ENCODE measurements at places on chromosomes 3 and 15. TPM values are rescaled to one million over a fixed set of nuclear protein-coding genes. Genes with fewer than 3 reads are reported as not detected.
A peak's percentile ranks its signal among the peaks of the same experiment; 100 is the strongest.

DNA sequence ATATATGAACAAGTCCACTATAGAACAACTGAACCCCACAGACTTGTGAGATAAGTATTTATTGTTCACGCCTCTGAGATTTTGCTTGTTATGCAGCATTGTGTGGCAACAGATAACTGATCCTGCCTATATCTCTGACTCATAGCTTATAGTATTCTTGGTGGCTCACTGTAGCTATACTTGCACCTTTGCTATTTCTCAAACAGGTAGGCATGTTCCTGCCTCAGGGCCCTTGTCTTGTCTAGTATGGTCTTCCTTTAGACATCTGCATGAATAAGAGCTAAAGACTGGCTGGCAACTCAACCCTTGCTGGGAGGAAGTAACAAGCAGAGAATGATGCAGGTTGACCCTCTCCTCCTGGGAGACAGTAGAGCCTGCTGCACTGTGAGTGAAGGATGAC is 256.1 kb downstream of the CHST2 start:
- no peaks in the 10 kb centered on the region for H3K36me3 ChIP-seq
- H3K4me1 ChIP-seq: peaks cover 6% of the 10 kb centered on the region
- H3K27ac ChIP-seq: no peak overlapping the region
- no peaks in the 10 kb centered on the region for H3K27me3 ChIP-seq

GRCh38 chr3:66419036-66419435 is 81.8 kb downstream of the LRIG1 start:
- H3K4me3 ChIP-seq: no peak overlapping the region
- no peak for DNase-seq
- peak overlapping the region; percentile 30 for H3K27ac ChIP-seq
- no peaks in the 10 kb centered on the region for H3K27me3 ChIP-seq
- peaks cover 29% of the 10 kb centered on the region for H3K36me3 ChIP-seq
- no peaks in the 10 kb centered on the region for H3K4me1 ChIP-seq

GRCh38 chr3:192831111-192831644 is 86.5 kb downstream of the MB21D2 start:
- H3K4me3 ChIP-seq: peak overlapping the region; percentile 73
- H3K36me3 ChIP-seq: peaks cover 3% of the 10 kb centered on the region
- H3K27ac ChIP-seq: peak overlapping the region; percentile 86
- peak; percentile 28 for DNase-seq
- peaks cover 5% of the 10 kb centered on the region for H3K27me3 ChIP-seq

GRCh38 chr3:136186344-136186743 is 9.8 kb downstream of the MSL2 start:
- H3K27ac ChIP-seq: no peak overlapping the region
- H3K4me3 ChIP-seq: peak overlapping the region; percentile 36
- peaks cover 89% of the 10 kb centered on the region for H3K4me1 ChIP-seq
- DNase-seq: no peak
- H3K36me3 ChIP-seq: no peaks in the 10 kb centered on the region
- H3K27me3 ChIP-seq: no peaks in the 10 kb centered on the region

DNA sequence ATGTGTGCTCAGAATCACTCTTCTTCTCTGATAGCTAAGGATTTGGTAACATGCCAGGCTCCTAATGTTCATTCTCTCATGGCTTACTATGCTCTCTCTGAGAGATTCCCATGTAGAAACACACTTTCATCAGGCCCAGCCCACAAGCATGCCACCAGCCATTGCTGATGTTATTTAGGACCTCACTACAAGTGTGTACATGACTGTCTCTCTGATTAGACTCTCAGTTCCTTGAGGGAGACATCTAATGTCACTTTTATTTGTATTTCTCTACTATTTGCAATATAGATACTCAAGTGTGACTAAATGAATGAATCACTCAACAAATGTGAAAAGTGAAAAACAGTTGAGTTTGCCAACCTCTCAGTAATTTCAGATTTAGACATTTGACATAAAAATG is 84.3 kb upstream of the ARL6 start:
- no peaks in the 10 kb centered on the region for H3K36me3 ChIP-seq
- peaks cover 7% of the 10 kb centered on the region for H3K27me3 ChIP-seq
- no peak overlapping the region for H3K27ac ChIP-seq
- no peak overlapping the region for H3K4me3 ChIP-seq

- DNase-seq: no peak
- no peaks in the 10 kb centered on the region for H3K27me3 ChIP-seq
- peaks cover 23% of the 10 kb centered on the region for H3K4me1 ChIP-seq
- H3K27ac ChIP-seq: no peak overlapping the region
- H3K4me3 ChIP-seq: no peak overlapping the region
- H3K36me3 ChIP-seq: no peaks in the 10 kb centered on the region
These were observed 141.4 kb downstream of the TBL1XR1 start for GRCh38 chr3:177055605-177056571.

GRCh38 chr3:105274958-105275357 is 91.8 kb upstream of the ALCAM start:
- H3K27ac ChIP-seq: no peak overlapping the region
- H3K36me3 ChIP-seq: no peaks in the 10 kb centered on the region
- H3K4me3 ChIP-seq: no peak overlapping the region
- H3K27me3 ChIP-seq: peaks cover 7% of the 10 kb centered on the region
- no peak for DNase-seq
- no peaks in the 10 kb centered on the region for H3K4me1 ChIP-seq

DNA sequence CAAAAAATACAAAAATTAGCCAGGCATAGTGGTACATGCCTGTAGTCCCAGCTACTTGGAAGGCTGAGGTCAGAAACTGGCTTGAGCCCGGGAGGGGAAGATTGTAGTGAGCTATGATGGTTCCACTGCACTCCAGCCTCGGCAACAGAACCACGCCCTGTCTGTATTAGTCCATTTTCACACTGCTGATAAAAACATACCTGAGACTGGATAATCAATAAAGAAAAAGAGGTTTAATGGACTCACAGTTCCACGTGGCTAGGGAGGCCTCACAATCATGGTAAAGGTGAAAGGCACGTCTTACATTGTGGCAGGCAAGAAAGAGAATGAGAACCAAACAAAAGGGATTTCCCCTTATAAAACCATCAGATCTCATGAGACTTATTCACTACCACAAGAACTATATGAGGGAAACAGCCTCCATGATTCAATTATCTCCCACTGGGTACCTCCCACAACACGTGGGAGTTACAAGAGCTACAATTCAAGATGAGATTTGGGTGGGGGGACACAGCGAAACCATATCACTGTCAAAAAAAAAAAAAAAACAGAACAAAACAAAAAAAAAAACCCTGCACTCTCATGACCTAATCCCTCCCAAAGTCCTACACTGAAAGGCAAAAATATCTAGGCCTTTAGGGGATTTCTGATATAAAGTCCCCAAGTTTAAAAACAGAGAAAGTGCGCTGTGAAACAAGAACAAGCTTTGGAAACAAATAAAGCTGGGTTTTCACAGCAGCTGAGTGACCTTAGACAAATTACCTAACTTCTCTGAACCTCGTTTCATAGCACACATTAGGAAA is 224.7 kb downstream of the IGSF11 start:
- peaks cover 17% of the 10 kb centered on the region for H3K27me3 ChIP-seq
- no peak overlapping the region for H3K4me3 ChIP-seq
- no peak overlapping the region for H3K27ac ChIP-seq
- peaks cover 16% of the 10 kb centered on the region for H3K4me1 ChIP-seq

- no peak overlapping the region for H3K4me3 ChIP-seq
- no peaks in the 10 kb centered on the region for H3K4me1 ChIP-seq
- H3K36me3 ChIP-seq: no peaks in the 10 kb centered on the region
- H3K27me3 ChIP-seq: no peaks in the 10 kb centered on the region
- no peak for DNase-seq
These were observed 37.1 kb downstream of the ADAMTS9 start for GRCh38 chr3:64650715-64651114.

DNA sequence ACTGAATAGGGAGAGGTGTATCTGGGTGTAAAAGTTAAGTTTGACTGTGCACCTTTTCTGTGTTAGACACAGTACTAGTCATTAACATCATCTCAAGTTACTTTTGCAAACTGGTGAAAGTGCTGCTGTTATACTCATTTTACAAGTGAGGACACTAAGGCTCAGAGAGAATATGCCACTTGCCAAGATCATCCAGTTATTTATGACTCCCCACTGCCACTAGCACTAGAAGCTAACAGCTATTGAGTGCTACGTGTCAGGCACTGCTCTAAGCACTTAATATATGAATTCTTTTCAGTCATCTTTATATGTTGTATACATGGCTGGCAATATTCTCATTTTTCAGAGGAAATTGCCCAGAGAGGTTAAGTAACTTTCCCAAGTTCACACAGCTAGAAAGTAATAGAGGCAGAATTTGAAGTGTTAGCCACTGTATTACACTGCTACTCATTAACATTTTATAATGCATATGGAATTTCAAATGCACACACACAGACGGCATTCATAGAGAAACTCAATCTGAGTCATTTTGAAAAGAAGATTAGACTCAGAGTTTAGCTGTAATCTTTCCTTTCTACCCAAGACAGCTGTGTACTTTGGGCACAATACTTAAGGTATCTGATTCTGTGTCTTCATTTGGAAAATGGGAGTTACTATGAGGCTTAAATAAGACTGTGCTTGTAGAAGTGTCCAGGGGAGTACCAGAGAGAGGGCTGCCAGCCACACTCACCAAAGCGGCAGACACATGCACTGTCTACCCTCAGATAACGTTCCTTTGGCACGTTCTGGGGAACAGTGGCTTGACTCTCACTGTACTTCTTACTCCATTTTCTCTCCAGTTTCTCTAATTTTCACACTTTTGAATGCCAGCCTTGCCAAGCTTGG is 1.3 kb upstream of the MASP1 start:
- H3K4me1 ChIP-seq: peaks cover 13% of the 10 kb centered on the region
- peaks cover 60% of the 10 kb centered on the region for H3K27me3 ChIP-seq
- no peak overlapping the region for H3K4me3 ChIP-seq
- no peak for DNase-seq

DNA sequence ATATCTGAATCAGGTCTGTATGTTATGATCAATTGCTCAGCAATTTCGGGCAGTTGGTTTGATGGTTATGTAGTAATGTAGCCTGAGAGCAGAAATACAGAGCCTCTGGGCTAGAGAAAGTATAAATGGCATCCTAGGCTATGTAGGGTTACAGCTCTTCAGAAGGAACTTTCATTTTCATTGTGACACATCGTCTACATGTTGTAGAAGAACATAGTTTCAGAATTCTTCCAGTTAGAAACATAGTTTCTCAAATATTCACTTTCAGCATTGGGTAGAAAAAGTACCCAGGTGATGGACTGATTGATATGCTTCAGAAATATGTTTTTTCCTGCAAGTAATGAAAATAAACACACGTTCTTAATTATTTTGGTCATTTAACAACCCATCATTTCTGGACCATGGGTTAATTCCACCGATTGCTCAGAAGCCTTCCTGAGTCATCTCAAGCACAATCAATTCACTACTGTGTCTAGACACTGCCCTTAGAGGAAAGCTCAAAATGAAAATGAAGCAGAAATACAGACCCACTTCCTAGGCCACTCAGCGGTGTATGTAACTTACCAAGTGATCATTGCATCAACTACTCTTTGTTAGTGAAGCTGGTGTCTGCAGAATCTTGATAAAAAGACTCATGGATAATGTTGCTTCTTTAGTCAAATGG is 88.8 kb upstream of the TSEN2 start:
- H3K4me1 ChIP-seq: peaks cover 28% of the 10 kb centered on the region
- H3K4me3 ChIP-seq: peak overlapping the region; percentile 58
- peak overlapping the region; percentile 15 for H3K27ac ChIP-seq
- no peaks in the 10 kb centered on the region for H3K36me3 ChIP-seq

DNA sequence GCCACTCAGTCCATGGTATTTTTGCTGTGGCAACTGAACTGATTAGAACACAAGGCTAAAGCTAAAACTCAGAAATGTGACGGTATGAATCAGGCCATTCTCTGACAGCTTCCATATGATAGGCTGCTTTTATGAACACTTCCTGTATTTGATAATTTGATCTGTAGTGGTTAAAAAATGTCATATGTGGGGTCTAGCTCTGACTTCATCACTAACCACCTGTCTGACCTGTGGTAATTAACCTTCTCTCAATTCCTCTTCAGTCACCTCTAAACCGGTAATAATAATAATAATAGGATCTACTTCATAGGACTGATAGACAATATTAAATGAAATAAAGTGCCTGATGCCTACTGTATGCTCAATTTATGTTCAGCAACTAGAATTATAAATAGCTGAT is 223.2 kb downstream of the MBNL1 start:
- no peaks in the 10 kb centered on the region for H3K36me3 ChIP-seq
- H3K4me3 ChIP-seq: no peak overlapping the region
- H3K27me3 ChIP-seq: no peaks in the 10 kb centered on the region

- H3K36me3 ChIP-seq: no peaks in the 10 kb centered on the region
- H3K4me1 ChIP-seq: peaks cover 7% of the 10 kb centered on the region
- no peaks in the 10 kb centered on the region for H3K27me3 ChIP-seq
- no peak for DNase-seq
These were observed 52.4 kb downstream of the SUCNR1 start for GRCh38 chr3:151925876-151926275.

DNA sequence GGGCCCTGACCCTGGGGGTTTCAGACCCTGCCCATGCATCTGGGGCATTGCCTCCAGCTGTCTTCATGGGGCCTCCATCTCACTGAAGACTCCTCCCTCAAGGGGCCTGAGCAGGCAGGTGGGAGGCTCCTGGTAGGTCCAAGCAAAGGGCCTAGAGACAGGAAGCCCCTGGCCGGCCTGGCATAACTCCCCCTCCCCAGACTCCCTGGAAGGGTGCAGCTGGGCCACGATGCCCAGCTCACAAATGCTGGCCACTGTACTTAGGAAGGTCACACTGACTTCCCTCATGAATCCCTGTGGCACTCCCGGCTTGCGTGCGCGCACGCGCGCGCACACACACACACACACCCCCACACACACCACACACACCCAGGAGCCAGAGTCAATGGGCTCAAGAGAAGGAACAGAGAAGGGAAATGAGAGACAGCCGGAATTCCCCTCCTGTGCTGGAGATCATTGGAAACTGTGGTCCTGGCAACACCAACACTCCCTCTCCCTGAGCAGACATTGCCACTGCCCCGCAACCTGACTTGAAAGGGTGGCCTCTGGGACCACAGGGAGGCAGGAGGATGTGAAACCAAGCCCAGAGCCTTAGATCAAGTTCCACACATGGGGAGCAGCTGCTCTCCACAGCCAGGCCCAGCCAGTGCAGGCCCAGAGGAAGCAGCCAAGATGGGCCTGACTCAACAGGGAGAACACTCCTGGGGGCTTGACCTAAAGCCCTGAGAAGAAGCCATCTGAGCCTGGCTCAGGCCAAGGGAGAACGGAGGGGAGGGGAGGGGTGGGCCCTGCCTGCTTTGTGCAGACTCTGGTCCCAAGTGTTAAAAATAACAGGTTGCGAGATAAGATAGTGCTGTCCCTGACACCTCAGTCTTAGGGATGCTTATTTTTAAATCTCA is 69.7 kb downstream of the SCN5A start:
- no peak for DNase-seq
- no peaks in the 10 kb centered on the region for H3K27me3 ChIP-seq
- no peaks in the 10 kb centered on the region for H3K36me3 ChIP-seq
- no peak overlapping the region for H3K27ac ChIP-seq
- no peak overlapping the region for H3K4me3 ChIP-seq

- H3K27me3 ChIP-seq: no peaks in the 10 kb centered on the region
- H3K4me3 ChIP-seq: peak overlapping the region; percentile 92
- H3K27ac ChIP-seq: peak overlapping the region; percentile 58
- H3K4me1 ChIP-seq: peaks cover 23% of the 10 kb centered on the region
- H3K36me3 ChIP-seq: peaks cover 12% of the 10 kb centered on the region
These were observed 694 bp upstream of the EEFSEC start for GRCh38 chr3:128152419-128153155.

MEGF11 gene
- not detected for total RNA-seq

SLC35G2 gene
- 3.7 TPM for total RNA-seq

Measured in activated T-cell treated with anti-CD3 and anti-CD28 coated beads, Interleukin-2, amount 50 U/mL, for 72 hours (primary cell).